ENCODE measurements at places on chromosomes 16 and 17. TPM values are rescaled to one million over a fixed set of nuclear protein-coding genes. Genes with fewer than 3 reads are reported as not detected.

DNA sequence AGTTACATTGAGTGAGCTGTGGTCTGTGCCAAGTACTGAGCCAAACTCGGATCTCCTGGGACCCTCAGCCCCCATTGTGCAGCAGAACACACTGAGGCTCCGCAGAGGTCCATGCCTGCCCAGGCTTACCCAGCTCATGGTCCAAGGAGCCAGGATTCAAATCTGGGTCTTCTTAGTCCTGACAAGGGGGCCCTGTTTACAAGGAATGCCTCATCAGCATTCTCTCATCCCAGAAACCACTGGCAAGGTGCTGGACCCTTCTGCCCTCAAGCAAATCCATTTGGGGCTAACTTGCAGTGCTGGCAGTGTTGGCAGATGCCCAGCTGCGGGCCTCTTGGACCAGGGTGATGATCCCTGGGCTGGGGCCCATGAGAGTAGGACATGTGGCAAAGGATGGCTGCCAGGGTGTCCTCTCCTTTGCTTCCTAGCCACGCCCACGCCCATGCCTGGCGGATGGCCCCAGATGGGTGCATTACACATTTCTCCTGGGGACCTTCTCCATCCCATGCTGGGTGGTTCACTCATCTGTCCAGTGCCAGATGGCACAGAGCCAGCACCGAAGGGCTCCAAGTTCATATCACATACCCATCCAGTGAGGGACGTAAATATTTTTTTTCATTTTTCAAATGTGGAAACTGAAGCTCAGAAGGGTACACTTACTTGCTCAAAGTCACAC is 117.7 kb downstream of the CMIP start:
- DNase-seq, result no peak
- H3K36me3 ChIP-seq, result peaks cover 3% of the 10 kb centered on the region
- H3K27me3 ChIP-seq, result no peaks in the 10 kb centered on the region
- no peak overlapping the region for H3K27ac ChIP-seq

DNA sequence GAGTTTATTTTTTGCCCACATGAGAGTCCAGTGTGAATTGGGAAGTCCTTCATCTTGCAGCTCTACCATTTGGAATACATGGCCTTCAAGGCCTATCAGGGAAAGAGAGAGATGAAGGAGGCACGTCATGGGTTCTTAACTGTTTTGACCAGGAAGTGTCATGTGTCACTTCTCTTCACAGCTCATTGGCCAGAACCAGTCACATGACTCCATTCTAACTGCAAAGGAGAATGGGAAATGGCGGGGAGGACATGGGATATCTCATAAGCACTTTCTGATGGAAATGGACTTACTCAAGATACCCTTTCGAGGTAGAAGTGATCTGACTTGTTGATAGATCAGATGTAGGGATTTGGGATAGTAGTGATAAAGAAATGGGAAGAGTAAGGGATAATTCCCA is 57.9 kb upstream of the CES5A start:
- DNase-seq, result no peak
- H3K27me3 ChIP-seq, result no peaks in the 10 kb centered on the region
- no peak overlapping the region for H3K4me3 ChIP-seq
- no peaks in the 10 kb centered on the region for H3K36me3 ChIP-seq

The MYO15A gene
- polyA plus RNA-seq, result 0.53 TPM

The SLFN11 gene
- 1.4 TPM for polyA plus RNA-seq

- H3K36me3 ChIP-seq, result no peaks in the 10 kb centered on the region
- peaks cover 16% of the 10 kb centered on the region for H3K27me3 ChIP-seq
- no peak overlapping the region for H3K4me3 ChIP-seq
- H3K4me1 ChIP-seq, result no peaks in the 10 kb centered on the region
These were observed 30.9 kb upstream of the ABCA3 start for GRCh38 chr16:2371421-2371820.

- H3K4me1 ChIP-seq, result peaks cover 12% of the 10 kb centered on the region
- DNase-seq, result no peak
- no peak overlapping the region for H3K27ac ChIP-seq
- H3K27me3 ChIP-seq, result no peaks in the 10 kb centered on the region
- H3K36me3 ChIP-seq, result no peaks in the 10 kb centered on the region
These were observed 238.2 kb downstream of the KCNJ2 start for GRCh38 chr17:70407506-70407905.

- no peak overlapping the region for H3K4me3 ChIP-seq
- peaks cover 13% of the 10 kb centered on the region for H3K27me3 ChIP-seq
- no peak overlapping the region for H3K27ac ChIP-seq
- no peaks in the 10 kb centered on the region for H3K36me3 ChIP-seq
- no peaks in the 10 kb centered on the region for H3K4me1 ChIP-seq
- DNase-seq, result no peak
These were observed 30.9 kb downstream of the C17orf75 start for GRCh38 chr17:32311028-32311536.

The KRTAP4-5 gene
- not detected for polyA plus RNA-seq

DNA sequence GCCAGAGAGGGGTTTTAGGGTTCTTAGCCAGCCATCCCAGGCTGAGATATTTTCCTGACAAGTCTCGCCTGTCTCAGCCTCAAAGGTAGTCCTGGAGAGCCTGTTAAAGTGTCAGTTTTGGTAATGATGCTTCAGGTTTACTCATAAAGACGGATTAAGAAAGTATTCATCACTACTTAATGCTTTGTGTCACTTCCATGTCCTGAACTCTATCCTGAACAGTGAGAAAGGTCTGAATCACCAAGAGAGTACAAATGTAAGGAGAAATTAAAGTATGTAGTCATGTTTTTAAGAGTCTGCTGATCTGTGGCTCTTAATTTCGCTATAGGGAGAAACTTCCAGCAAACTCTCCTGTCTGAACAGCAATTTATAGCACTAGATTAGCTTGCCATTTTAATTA is 14.0 kb downstream of the RPGRIP1L start:
- H3K27ac ChIP-seq, result no peak overlapping the region
- no peaks in the 10 kb centered on the region for H3K27me3 ChIP-seq
- no peak overlapping the region for H3K4me3 ChIP-seq
- no peak for DNase-seq
- H3K36me3 ChIP-seq, result peaks cover 6% of the 10 kb centered on the region

The ACSM2B gene
- polyA plus RNA-seq, result not detected

The ASGR2 gene
- not detected for polyA plus RNA-seq

GRCh38 chr17:38663125-38663751 is 11.5 kb downstream of the EPOP start:
- H3K4me1 ChIP-seq, result no peaks in the 10 kb centered on the region
- no peak for DNase-seq
- peaks cover 9% of the 10 kb centered on the region for H3K27me3 ChIP-seq
- H3K4me3 ChIP-seq, result no peak overlapping the region
- H3K36me3 ChIP-seq, result no peaks in the 10 kb centered on the region
- no peak overlapping the region for H3K27ac ChIP-seq

DNA sequence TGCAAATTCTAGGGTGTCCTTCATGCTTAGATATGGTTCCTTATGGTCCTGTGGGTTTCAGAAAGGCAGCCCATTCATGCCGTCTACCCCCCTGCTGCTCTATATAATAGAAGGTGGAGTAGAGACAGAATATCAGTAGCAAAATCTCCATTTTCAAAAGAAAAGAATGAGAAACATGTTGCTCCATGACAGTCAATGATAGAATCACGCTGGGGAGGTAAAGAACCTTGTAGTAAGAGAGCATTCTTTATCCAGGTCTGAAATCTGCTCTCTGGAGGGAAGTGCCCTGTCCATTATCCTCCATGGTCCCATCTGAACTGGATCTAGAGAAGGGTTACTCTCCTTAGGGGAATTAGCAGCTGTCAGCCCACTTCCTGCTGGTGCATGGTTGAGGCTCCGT is 272.8 kb downstream of the WWOX start:
- H3K27me3 ChIP-seq, result no peaks in the 10 kb centered on the region
- H3K4me3 ChIP-seq, result no peak overlapping the region
- DNase-seq, result no peak
- no peaks in the 10 kb centered on the region for H3K4me1 ChIP-seq

The DNAAF1 gene
- 0.01 TPM for polyA plus RNA-seq

DNA sequence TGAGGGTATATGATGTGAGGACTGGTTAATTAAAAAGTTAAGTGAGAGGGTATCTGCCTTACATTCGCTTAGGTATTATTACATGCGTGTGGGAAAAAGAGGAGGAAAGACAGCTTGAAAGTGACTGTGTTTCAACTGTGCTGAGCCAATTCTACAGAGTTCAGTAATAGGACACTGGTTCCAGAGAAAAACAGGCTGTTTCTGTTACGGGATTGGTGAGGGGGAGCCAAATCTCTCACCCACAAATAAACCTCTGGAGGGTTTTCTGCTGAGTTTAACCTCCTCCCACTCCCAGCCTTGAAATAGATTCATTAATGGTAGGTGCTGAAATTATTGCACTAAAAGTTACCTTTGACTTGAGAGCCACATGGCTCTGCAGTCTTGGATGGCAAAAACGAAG is 3.9 kb upstream of the KRT26 start:
- no peak overlapping the region for H3K4me3 ChIP-seq
- peaks cover 9% of the 10 kb centered on the region for H3K27me3 ChIP-seq
- no peak for DNase-seq
- H3K36me3 ChIP-seq, result no peaks in the 10 kb centered on the region
- peaks cover 4% of the 10 kb centered on the region for H3K4me1 ChIP-seq

- no peaks in the 10 kb centered on the region for H3K36me3 ChIP-seq
- peaks cover 5% of the 10 kb centered on the region for H3K4me1 ChIP-seq
- no peak overlapping the region for H3K4me3 ChIP-seq
- no peak for DNase-seq
- H3K27me3 ChIP-seq, result no peaks in the 10 kb centered on the region
- H3K27ac ChIP-seq, result no peak overlapping the region
These were observed 27.3 kb downstream of the HEXIM2 start for GRCh38 chr17:45189009-45189408.

DNA sequence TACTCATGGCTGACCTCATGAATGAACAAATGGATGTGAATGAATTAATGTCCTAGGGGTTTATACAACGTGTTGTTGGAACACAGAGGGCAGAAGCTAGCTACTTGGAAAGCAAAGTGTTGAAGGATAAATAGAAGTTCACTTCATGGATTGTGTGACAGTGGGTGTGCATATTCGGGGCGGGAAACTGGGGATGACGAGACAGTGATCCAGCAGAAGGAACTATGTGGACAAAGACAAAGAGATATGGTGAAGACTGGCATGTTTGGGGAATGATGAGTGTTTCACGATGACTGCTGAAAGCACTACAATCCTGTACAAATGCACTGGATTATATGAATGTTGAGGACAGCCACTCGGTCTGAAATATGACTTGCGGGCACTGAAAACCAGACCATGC is 250.5 kb upstream of the C16orf82 start:
- H3K4me3 ChIP-seq, result no peak overlapping the region
- no peaks in the 10 kb centered on the region for H3K36me3 ChIP-seq
- no peaks in the 10 kb centered on the region for H3K4me1 ChIP-seq
- no peaks in the 10 kb centered on the region for H3K27me3 ChIP-seq
- DNase-seq, result no peak

DNA sequence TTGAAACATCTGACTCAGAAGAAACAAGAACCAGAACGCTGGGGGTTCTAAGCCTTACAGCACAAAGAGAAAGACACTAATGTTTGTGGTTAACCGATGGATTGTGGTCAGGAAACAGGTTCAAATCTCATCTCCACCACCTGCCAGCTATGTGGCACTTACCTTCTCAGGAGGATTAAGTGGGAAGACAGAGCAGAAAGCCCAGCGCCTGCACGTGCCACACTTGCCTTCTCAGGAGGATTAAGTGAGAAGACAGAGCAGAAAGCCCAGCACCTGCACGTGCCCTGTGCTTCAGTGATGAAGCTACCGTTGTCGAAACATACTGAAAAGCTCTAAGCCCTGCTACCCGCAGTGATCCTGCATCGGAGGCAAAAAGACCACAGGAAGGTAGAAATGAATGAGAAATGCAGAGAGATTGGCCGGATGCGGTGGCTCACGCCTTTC is 90.6 kb downstream of the NXN start:
- H3K27ac ChIP-seq, result no peak overlapping the region
- DNase-seq, result no peak
- H3K36me3 ChIP-seq, result peaks cover 9% of the 10 kb centered on the region

The SKAP1 gene
- polyA plus RNA-seq, result 0.09 TPM

The STXBP4 gene
- 3.0 TPM for polyA plus RNA-seq

- no peaks in the 10 kb centered on the region for H3K27me3 ChIP-seq
- no peak overlapping the region for H3K27ac ChIP-seq
- peaks cover 2% of the 10 kb centered on the region for H3K4me1 ChIP-seq
- no peaks in the 10 kb centered on the region for H3K36me3 ChIP-seq
These were observed 57.1 kb downstream of the SCNN1B start for GRCh38 chr16:23359092-23359760.

DNA sequence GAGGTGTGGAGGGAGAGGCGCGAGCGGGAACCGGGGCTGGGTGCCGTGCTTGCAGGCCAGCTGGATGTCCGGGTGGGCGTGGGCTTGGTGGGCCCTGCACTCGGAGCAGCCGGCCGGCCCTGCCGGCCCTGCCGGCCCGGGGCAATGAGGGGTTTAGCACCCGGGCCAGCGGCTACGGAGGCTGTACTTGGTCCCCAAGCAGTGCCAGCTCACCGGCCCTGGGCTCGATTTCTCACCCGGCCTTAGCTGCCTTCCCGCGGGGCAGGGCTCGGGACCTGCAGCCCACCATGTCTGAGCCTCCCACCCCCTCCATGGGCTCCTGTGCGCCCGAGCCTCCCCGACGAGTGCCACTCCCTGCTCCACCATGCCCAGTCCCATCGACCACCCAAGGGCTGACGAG is 24.7 kb upstream of the GPATCH8 start:
- no peaks in the 10 kb centered on the region for H3K36me3 ChIP-seq
- no peaks in the 10 kb centered on the region for H3K27me3 ChIP-seq
- no peak overlapping the region for H3K4me3 ChIP-seq
- DNase-seq, result no peak
- H3K4me1 ChIP-seq, result no peaks in the 10 kb centered on the region

DNA sequence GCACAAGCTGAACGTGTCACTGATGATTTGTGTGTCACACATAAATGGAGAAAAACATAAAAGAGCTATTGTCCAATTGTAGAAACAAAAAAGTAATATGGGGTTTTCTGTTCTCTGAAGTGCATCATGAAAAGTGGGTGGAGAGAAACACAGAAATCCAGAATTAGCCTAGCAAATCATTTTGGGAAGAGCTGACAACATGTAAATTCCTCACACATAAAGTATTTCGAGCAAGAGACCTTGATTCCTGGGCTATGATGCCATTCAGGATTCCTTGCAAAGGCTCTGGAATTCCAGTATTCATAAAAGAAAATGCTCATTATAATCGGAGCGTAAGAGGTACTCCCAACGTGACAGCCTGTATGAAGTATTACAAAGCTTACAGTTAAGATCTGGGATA is 1.1 kb downstream of the DCUN1D3 start:
- peaks cover 47% of the 10 kb centered on the region for H3K4me1 ChIP-seq
- peak overlapping the region; percentile 75 for H3K27ac ChIP-seq
- no peaks in the 10 kb centered on the region for H3K27me3 ChIP-seq
- H3K36me3 ChIP-seq, result peaks cover 18% of the 10 kb centered on the region
- H3K4me3 ChIP-seq, result peak overlapping the region; percentile 70

The MAPT gene
- polyA plus RNA-seq, result 0.15 TPM

The UBTF gene
- 23.0 TPM for polyA plus RNA-seq

Data from keratinocyte (primary cell).